Right ventricle myocardium superior (tissue), 1 donor: ENCODE measurements at places on chromosomes 5 and 9.

- no peak for DNase-seq
Observed at GRCh38 chr5:173029499-173029921, 26.6 kb upstream of the CREBRF start.

- DNase-seq: no peak
Observed at GRCh38 chr5:14134083-14134482, 9.1 kb upstream of the TRIO start.

GRCh38 chr9:131813116-131813515, 73.2 kb upstream of the RAPGEF1 start:
- no peak for DNase-seq

GRCh38 chr9:92146610-92147009, 31.4 kb upstream of the SPTLC1 start:
- DNase-seq: no peak

DNA sequence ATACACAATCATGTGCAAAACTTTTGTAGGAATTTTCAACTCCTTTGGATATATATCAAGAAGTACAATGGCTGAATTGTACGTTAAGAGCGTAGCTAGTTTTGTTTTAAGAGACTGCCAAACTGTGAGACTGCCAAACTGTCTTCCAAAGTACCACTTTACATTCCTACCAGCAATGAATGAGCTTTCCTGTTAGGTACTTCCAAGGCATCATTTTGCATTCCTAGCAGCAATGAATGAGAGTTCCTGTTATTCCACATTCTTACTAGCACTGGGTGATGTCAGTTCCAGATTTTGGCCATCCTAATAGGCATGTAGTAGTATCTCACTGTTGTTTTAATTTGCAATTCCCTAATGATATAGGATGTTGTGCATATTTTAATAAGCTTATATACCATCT, 219.3 kb downstream of the KCNN2 start:
- DNase-seq: no peak

GRCh38 chr5:164967354-164967753, 1461.9 kb downstream of the MAT2B start:
- no peak for DNase-seq

DNA sequence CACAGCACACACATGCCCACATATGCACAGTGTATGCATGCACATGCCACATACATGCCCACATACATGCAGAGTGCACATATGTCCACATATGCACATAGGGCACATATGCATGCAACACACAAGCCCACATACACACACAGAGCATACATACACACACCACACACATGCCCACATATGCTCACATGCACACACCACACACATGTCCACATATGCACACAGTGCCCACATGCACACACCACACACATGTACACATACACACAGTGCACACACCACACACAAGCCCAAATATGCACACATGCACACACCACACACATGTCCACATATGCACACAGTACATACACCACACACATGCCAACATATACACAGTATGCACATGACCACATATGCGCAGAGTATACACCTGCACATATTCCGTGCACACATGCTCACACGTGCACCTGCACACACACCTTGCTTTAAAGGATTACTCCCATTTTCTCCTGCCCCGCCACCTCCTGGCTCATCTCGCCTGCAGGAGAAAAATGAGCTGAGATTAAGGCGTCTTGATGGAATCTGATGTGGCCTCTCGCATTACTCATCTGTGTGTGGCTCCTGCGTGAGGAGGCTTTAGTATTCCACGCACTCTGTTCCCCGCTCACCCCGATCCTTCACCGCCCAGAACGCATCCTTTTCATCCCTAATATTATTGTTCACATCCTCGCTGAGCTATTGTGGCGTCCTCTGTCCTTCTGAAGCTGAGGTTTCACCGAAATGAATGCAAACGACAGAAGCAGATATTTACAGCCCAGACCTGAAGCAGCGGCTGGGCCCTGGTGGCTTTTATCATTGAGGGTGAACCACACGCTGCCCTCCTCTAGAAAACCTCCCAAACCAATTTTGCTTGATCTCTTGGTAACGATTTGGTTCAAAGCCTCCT, 182.7 kb downstream of the OLFM1 start:
- no peak for DNase-seq

DNA sequence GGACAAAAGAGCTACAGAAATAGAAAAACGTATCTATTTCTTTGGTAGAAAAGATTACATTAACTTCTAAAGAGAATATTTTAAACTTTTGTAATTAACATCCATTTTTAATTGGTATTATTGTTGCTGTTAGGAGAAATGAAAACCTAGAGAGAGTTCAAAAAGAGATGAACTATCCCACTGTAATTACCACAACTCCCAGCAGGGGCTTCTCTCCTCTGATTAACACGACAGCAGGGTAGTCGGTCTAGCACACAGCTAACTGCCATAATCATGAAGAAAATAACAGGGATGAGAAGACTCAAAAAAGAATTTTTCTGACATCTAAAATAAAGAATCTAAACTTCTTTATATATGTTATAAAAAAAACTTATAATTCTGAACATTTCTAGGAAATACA, 86.2 kb upstream of the CDH9 start:
- no peak for DNase-seq

GRCh38 chr9:3862561-3862960, 336.8 kb upstream of the RFX3 start:
- no peak for DNase-seq

DNA sequence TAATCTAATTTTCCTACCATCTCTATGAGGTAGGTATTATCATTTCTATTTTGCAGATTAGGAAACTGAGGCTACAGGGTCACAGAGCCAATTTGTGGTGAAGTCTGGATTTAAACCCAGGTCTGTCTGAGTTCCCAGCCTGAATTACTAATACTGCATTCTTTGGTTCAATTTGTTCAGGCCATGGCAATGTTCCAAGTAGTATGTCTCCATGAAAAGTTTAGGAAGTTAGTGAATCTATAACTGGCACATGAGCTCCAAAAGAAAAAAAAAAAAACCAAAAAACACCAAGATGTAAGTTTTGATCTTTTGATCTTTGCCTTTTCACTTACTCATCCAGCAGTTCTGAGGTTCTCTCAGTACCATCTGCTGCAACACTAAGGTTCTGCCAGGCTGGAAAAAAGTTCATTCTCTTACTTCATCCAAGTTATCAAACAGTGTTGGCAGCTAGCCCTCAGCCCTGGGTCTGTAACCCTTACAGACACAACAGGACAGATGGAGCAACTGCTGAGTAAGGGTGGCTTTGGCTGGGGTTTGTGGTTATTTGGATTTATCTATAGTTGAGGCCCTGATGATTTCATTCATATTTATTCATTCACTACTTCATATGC, 4.4 kb upstream of the TMEM268 start:
- DNase-seq: peak; percentile 67

GRCh38 chr5:138538943-138539627, 4.0 kb downstream of the ETF1 start:
- no peak for DNase-seq

DNA sequence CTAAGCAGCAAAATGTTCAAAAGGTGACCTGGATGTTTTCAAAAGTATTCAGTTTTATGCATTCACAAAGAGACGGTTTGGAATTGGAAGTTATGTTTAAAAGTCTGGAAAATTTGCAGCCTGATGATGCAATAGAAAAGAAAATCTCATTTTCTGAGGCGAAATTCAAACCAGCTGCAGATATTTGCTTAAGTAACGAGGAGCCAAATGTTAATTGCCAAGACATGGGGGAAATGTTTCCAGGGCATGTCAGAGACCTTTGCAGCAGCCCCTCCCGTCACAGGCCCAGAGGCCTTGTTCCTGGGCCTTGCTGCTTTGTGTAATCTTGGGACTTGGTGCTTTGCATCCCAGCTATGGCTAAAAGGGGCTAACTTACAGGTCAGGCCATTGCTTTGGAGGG, 228.2 kb downstream of the MAN2A1 start:
- no peak for DNase-seq

DNA sequence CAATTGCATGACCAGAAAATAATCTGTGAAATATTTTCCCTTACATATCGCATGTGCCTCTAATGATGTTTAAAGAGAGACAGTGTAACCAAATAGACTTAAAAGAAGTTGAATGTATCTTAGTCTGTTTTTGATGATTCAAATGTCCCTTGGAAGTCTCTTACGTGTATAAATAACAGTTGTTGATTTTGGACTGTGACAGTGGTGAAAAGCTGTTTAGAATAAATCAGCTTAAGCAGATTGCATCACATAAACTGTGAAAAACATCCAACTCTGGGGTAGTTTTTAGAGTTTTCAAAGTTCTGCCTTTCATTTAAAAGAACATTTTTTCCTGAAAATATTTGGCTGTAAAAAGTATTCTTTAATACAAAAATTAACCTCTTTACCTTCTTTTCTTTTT, 301.1 kb downstream of the PRR16 start:
- DNase-seq: no peak

- DNase-seq: no peak
Observed at GRCh38 chr5:25891691-25892090, 1146.7 kb downstream of the CDH9 start.

DNA sequence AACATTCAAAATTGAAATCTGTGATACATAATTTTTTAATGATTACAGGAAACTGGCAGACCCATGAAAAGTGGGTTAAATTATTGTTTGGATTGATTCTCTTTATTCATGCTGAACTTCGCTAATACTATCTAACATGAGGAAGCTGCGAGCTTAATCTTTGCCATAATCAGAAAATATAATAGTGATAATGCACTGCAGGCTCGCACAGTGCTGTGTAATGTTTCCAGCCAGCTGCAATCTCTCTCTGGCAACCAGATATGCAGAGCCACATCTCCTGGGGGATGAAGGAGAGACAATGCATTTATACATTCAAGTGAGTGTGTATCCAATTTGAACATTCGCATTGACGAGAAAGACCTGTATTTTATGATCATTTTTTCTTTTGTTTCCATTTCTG, 669.7 kb upstream of the RGMB start:
- no peak for DNase-seq

GRCh38 chr9:18903450-18903849, 129.6 kb downstream of the SAXO1 start:
- DNase-seq: no peak

DNA sequence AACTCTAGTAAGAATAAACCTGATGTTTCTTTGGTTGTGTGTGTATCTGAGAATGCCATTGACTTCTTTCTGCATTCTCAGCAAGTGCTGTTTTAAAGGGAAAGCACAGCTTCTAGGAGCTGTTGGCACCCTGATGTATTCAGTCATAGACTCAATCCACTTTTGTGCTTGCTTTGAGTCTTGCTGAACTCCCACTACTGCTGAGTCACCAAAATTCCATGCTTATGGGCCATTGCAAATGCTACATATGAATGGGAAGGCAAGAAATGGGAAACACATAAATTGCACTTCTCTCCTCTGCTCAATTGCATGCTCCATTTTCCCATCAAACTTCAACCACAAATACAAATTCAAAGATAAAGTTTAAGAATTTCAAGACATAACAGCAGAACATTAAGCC, 9.8 kb upstream of the FTMT start:
- no peak for DNase-seq

GRCh38 chr9:87564111-87564510, 66.4 kb downstream of the DAPK1 start:
- DNase-seq: no peak

- DNase-seq: peak; percentile 38
Observed at GRCh38 chr5:95087816-95088317, 197.0 kb downstream of the MCTP1 start.

- DNase-seq: no peak
Observed at GRCh38 chr5:141490271-141490670, 1.4 kb downstream of the PCDHGC5 start.

DNA sequence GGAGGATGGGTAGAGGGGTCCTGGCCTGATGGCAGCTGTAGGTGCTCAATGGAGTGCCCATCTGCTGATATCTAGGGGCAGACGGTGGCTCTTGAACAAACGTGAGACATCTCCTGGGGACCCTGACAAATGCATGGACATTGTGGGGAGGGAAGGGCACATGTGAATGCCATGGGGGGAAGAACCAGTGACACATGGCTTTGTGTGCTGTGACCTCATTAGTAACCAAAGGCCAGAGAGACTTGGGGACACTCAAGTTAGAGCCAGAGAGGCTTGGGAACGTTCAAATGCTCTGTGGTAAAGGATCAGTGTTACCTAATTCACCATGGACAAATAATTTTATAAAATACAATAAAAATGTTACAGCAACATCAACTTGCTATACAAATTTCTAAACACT, 151.8 kb downstream of the ESM1 start:
- no peak for DNase-seq

DNA sequence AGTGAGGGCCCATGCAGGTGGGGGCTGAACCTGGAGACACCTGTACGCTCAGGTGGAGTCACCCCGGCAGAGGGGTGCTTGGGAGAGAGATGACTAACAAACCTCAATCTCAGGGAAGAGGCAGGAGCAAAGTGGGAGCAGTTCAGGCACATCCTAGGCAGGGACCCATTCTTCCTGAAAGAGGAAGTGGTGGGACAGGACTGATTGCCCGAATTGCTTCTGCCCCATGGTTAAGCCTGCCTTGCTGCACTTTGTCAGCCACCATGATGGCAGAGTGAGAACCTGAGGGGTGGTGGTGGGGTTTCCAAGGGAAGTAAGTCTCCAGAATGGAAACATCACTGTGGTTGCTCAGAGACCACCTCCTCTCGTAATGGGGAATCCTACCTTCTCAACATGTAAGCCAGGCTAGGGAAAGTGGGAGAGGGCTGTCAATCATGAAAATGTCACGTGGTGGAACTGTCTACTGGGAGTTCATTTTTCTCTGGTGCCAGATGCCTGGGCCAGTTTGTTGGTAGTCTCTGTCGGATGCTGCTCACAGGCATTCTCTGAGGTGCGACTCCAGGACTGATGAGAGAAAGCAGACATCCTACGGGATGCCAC, 150.4 kb downstream of the HSPA4 start:
- no peak for DNase-seq

- no peak for DNase-seq
Observed at GRCh38 chr5:154917757-154918156, 20.3 kb downstream of the GEMIN5 start.

DNA sequence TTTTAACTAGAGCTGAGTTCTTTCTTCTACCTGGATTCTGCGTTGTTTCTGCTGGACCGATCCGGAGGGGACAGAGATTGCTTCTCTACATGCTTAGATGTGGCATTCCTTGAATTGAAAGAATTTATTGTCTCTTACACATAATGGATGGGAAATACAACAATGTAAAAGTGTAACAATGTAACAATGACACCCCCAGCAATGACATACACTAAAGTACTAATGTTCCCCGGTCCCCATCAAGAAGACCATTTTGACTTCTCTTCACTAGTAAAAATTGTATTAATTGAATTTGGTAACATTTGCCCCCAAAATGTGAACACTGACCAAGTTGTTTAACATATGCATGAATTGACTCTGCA, 760.2 kb downstream of the TAF11L14 start:
- DNase-seq: no peak

GRCh38 chr5:137146402-137146890, 352.7 kb downstream of the SPOCK1 start:
- no peak for DNase-seq

GRCh38 chr9:113255438-113255837, 19.9 kb downstream of the CDC26 start:
- DNase-seq: no peak

GRCh38 chr5:180950291-180950949, 38.2 kb upstream of the BTNL3 start:
- DNase-seq: no peak
